ENCODE measurements at places on chromosomes 6 and 20.

DNA sequence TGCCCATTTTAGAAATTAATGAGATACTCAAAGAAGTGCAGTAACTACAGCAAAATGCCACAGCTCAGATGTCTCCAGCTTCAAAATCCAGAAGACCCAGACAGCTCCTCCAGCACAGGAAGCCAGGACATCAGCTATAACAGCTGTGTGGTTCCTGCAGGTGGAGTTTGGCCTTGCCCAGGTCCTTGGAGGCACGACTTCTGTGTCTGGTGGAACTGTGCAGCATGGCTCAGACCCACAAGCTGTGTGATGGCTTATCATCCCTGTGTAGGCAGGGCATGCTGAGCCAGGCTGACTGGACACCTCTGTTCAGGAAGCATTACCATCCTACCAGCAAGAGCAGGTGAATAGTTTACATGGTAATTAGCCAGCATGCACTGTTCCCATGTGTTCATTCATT lies 26.5 kb upstream of the CD93 start:
- DNase-seq, result no peak

- no peak for DNase-seq
Measured at GRCh38 chr20:4065391-4065844, 50.1 kb upstream of the RNF24 start.

DNA sequence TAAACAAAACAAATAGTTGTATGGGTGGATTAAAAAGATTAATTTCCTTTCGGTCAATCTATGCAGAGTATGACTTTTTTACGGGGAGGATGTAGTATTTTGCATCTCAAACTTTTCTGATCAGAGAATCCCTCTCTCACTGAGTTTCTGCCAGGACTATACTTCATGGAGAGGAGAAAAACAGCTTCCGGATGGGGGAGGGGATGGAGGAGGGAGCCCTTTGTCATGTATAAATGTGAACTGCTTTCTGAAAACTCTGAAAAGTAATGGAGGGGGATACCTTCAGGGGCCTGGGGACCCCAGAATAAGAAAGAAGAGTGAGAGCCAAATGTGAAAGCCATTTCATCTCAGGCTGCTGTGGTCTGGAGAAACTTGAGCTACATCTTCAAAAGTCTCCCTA lies 173.1 kb upstream of the KCNK16 start:
- no peak for DNase-seq

GRCh38 chr6:35295036-35295435 lies 2.6 kb upstream of the DEF6 start:
- DNase-seq, result no peak

- no peak for DNase-seq
Measured at GRCh38 chr6:97923249-97923648, 640.2 kb upstream of the MMS22L start.

GRCh38 chr20:51884561-51884960 lies 82.2 kb upstream of the SALL4 start:
- DNase-seq, result no peak

- DNase-seq, result no peak
Measured at GRCh38 chr6:378958-379409, 12.6 kb upstream of the IRF4 start.

DNA sequence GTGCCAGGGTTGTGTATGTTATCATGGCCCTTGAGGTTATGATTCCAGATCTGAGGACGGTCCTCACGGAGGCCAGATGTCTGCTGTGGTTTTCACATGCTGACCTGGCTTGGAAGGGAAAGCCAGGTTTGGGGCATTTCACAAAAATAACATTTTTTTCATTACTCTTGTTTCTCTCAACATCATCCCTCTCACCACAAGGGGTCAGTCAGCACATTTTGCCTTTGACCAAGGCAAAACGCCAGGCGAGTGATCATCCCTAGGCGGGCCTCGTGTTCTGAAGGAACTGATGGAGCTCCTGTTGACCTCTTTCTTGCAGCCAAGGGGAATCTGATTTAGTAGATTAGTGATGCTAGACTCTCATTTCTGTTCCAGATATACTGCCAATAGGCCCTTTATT lies 133.5 kb downstream of the TBC1D7 start:
- DNase-seq, result no peak

- no peak for DNase-seq
Measured at GRCh38 chr6:109372130-109372529, 10.1 kb downstream of the CD164 start.

DNA sequence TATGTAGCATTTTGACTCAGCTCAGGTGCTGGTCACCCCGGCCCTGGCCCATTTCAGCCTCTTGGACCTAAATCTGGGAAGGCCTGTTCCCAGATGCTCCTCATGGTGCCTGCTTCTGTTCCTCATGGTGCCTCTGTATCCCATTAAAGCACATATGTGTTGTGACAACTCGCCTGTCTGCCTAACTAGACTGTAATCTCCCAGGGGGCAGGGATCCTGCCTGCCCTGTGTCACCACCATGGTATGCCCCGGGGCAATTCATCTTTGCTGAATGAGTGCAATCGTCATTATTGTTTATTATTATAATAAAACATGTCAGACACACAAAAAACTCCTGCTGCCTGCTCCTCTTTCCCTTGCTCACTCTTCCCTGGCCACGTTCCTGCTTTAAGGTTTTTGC lies 62.0 kb downstream of the ZFP64 start:
- no peak for DNase-seq

GRCh38 chr20:34061695-34062094 lies 50.3 kb downstream of the EIF2S2 start:
- DNase-seq, result no peak

- no peak for DNase-seq
Measured at GRCh38 chr20:55586610-55587009, 418.7 kb downstream of the CBLN4 start.

- no peak for DNase-seq
Measured at GRCh38 chr20:53827292-53828087, 233.9 kb upstream of the ZNF217 start.

DNA sequence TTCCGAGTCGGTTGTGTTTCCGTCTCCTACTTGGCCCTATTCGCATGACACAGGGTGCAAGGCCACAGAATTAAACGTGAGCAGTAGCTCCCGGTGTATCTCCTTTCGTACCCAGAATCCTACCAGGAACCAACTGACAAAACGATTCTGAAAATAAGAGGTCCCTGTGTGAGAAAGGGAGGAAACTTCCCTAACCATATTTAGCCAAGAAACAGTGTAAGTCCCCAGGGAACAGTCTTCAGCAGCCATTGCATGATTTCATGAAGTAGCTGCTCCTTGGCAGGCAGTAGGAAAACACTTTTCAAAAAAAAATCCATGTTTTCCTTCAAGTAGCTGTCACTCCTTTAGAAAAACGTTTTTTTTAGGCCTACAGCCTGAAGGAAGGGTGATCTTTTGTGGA lies 46.9 kb downstream of the PDE10A start:
- no peak for DNase-seq

DNA sequence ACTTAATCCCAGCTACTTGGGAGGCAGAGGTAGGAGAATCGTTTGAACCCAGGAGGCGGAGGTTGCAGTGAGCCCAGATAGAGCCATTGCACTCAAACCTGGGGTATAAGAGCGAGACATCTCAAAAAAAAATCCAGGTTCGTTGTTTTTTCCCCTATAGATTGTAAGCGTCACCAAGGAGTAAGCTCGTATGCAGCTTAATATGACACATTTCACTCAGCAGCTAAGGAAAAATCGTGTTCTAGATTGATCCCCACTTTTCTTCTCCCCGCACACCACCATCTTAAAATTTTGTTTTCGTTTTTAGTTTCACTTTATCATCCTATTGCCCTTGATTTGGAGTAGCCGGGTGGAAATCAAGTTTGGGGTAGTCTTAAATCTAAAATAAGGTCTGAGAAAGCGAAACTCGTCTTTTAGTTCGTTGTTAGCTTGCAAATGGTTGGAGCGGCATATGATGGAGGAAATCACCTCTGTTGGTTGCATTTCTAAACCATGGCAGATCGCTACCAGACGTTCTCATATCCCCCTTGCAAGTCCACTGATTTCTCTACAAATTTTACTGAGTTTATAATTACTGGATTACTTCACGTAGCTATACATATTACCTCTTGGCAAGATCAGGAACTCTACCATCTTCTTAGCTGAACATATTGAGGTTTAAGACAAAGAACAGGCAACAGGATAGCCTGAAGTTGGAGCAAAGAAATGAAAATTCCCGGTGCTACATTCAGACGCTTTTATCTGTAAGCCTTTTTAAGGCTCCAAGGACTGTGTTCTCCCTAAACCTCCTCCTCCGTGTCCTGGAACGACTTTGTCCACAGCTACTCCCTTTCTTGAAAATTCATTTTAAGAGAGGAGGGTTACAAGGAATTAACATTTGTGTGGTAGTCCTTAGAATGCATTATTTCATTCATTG lies 91.1 kb upstream of the BTN3A2 start:
- DNase-seq, result no peak

GRCh38 chr6:146301764-146302163 lies 241.9 kb upstream of the RAB32 start:
- DNase-seq, result no peak

DNA sequence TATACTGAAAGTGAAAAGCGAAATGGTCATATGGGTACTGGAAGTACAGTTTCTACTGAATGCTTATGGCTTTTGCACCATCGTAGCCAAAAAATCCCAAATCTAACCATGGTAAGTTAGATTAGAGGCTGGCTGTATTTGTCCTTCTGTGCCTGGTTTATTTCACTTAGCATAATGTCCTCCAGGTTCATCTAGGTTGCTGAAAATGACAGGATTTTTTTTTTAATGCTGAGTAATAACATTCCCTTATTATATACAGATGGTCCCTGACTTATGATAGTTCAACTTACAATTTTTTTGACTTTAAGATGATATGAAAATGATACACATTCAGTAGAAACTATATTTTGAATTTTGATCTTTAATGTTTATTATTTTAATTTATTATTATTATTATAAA lies 7.6 kb downstream of the MYCT1 start:
- DNase-seq, result no peak

- DNase-seq, result no peak
Measured at GRCh38 chr20:3521852-3522740, 51.3 kb downstream of the ATRN start.

GRCh38 chr6:12974551-12974950 lies 258.0 kb downstream of the PHACTR1 start:
- DNase-seq, result no peak

DNA sequence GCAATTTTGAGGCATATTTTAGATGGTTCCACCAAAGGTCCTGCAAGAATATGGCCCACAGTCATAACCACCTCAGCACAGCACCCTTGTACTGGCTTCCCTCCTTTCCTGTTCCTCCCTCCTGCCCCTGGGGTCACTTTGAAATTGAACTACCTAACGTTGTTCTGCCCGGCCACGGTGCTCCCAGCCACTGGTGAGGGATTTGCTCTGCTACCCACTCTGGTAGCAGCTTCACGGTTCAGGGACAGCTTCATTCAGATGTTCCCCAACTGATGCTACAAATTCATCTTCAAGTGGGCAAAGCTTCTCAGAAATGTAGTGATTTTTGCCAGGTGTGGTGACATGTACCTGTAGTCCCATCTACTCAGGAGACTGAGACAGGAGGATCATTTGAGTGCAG lies 7.9 kb upstream of the NELFCD start:
- DNase-seq, result no peak

- DNase-seq, result no peak
Measured at GRCh38 chr20:34302312-34302722, 838 bp downstream of the AHCY start.

DNA sequence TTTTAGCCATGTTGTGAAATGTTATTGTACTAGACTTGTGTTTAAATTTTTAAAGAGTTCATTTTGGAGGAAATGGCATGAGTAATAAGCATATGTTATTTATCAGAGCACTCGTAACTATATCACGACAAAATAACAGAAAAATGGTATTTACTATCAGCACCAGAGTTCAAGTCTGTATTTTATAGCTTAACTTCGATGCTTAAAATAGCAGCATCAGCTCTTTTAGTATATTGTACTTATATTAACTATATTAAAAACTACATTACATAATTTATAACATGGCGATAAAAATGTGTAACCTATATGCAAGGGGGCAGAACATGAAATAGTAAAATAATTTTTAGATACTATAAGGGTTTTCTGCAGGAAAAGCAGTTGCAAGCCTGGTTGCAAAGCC lies 52.9 kb downstream of the ABRACL start:
- no peak for DNase-seq

- DNase-seq, result no peak
Measured at GRCh38 chr20:57124800-57125517, 141.5 kb downstream of the BMP7 start.

DNA sequence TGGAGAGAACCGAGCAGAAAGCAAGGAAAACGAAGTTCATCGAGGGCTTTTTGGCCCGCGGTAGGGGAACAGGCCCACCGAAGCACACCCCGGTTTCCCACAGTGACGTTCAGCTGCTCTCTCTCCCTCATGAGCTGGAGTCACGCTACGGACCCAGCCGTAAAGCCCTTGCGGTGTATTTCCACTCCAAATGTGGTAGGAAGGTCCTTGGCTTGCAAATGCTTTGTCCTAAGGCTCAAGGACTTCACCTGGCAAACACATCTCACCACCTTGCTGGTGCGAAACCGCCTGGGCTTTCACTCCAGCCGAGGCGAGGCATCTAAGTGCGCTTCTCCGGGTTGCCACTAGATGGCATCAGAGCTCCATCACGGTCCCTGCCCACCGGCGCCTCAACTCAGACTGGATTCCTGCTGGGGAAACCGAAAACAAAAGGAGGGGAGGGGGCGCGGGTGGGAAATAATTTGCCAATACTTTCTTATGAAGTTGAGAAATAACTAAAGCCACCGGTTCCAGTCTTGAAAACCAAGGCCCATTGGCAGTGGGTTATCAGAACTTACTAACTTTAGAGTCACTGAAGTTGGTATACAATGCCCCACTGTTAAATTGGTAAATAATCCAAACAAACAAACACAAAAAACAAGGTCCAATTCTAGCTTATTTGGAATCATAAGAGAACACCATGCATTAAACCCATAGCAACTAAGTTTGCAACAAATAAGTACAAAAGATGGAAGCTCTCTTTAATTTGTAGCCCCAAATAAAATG lies 13.4 kb upstream of the FOXC1 start:
- DNase-seq, result peak; percentile 55

- no peak for DNase-seq
Measured at GRCh38 chr6:17930321-17930993, 57.0 kb downstream of the KIF13A start.

GRCh38 chr6:133698272-133698671 lies 190.6 kb upstream of the TCF21 start:
- DNase-seq, result no peak

- no peak for DNase-seq
Measured at GRCh38 chr20:33070111-33071053, 9.1 kb upstream of the BPIFB4 start.

- no peak for DNase-seq
Measured at GRCh38 chr6:139407718-139408222, 33.3 kb upstream of the CITED2 start.

DNA sequence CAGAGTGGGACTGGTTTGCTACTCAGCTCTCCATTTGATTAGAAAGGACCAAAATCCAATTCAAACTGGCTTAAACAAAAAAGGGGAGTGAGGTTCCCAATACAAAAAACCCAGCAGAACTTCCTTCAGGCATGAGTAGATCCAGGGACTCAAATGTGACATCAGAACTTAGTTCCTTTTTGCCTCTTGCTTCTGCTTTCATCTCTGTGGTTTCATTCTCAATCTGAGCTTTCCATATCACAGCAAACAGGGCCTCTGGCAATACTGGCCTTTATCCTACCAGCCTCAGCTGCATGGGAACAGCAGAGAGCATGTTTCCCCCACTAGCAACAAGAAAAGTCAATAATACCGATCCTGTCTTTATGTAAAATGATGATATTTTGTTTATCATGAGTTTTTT lies 28.6 kb upstream of the PRELID3B start:
- no peak for DNase-seq
